ENCODE measurements at places on chromosomes 7 and 10. TPM values are rescaled to one million over a fixed set of nuclear protein-coding genes. Genes with fewer than 3 reads are reported as not detected.

EFCAB10 gene
- total RNA-seq, result 0.56 TPM

AKR1B15 gene
- total RNA-seq, result not detected

VGF gene
- under 0.01 TPM for total RNA-seq

ANKRD1 gene
- 169 TPM for total RNA-seq

GIMAP4 gene
- total RNA-seq, result 0.56 TPM

PDE1C gene
- total RNA-seq, result 13.0 TPM

FFAR4 gene
- not detected for total RNA-seq

STOX1 gene
- total RNA-seq, result under 0.01 TPM

TMEM236 gene
- under 0.01 TPM for total RNA-seq

ZNF117 gene
- 14.4 TPM for total RNA-seq

TMEM168 gene
- 18.2 TPM for total RNA-seq

INSYN2A gene
- under 0.01 TPM for total RNA-seq

HGF gene
- total RNA-seq, result 211 TPM

ZNF680 gene
- total RNA-seq, result 16.3 TPM

IFIT1 gene
- 9.6 TPM for total RNA-seq

VSTM2A gene
- total RNA-seq, result not detected

GFRA1 gene
- 0.56 TPM for total RNA-seq

BICC1 gene
- 92.6 TPM for total RNA-seq

UPK3B gene
- total RNA-seq, result not detected

ASB10 gene
- total RNA-seq, result not detected

HHEX gene
- 7.1 TPM for total RNA-seq

CPA1 gene
- not detected for total RNA-seq

FOXI2 gene
- not detected for total RNA-seq

KCP gene
- 0.19 TPM for total RNA-seq

RASSF4 gene
- 20.6 TPM for total RNA-seq

UPF2 gene
- total RNA-seq, result 18.4 TPM

ZNF248 gene
- total RNA-seq, result 4.6 TPM

BMS1 gene
- 15.8 TPM for total RNA-seq

ADAMTS14 gene
- 4.2 TPM for total RNA-seq

SLC26A3 gene
- total RNA-seq, result not detected

GHRHR gene
- not detected for total RNA-seq

SLC26A5 gene
- total RNA-seq, result not detected

OR2A42 gene
- total RNA-seq, result not detected

TMEM270 gene
- not detected for total RNA-seq

OR2F2 gene
- total RNA-seq, result not detected

ITGB8 gene
- total RNA-seq, result 73.0 TPM

CCL24 gene
- not detected for total RNA-seq

ZPBP gene
- not detected for total RNA-seq

TUBAL3 gene
- total RNA-seq, result not detected

NACAD gene
- 0.38 TPM for total RNA-seq

HERC4 gene
- 152 TPM for total RNA-seq

CNPY1 gene
- total RNA-seq, result not detected

AS3MT gene
- 7.5 TPM for total RNA-seq

SEPTIN7 gene
- 191 TPM for total RNA-seq

SLC13A4 gene
- total RNA-seq, result under 0.01 TPM

ACSM6 gene
- total RNA-seq, result not detected

GARIN1A gene
- 0.38 TPM for total RNA-seq

SEMA3A gene
- 81.9 TPM for total RNA-seq

C10orf105 gene
- not detected for total RNA-seq

FRMPD2 gene
- total RNA-seq, result not detected

FBXO24 gene
- 0.28 TPM for total RNA-seq

ANXA8L1 gene
- not detected for total RNA-seq

OR13A1 gene
- total RNA-seq, result not detected

PLEKHS1 gene
- not detected for total RNA-seq

AQP1 gene
- 152 TPM for total RNA-seq

NDUFA5 gene
- 35.0 TPM for total RNA-seq

DNAJB12 gene
- 22.8 TPM for total RNA-seq

DGKI gene
- total RNA-seq, result 22.3 TPM

All from regular cardiac myocyte (primary cell).